T-helper 9 cell (primary cell): ENCODE measurements at places on chromosomes 5 and 9.

GRCh38 chr9:6944093-6944551 is 186.3 kb downstream of the KDM4C start:
- no peak for DNase-seq

GRCh38 chr9:137953683-137954438 is 76.3 kb downstream of the CACNA1B start:
- no peak for DNase-seq

- DNase-seq = no peak
Measured at GRCh38 chr5:135885031-135885430, 10.6 kb downstream of the IL9 start.

DNA sequence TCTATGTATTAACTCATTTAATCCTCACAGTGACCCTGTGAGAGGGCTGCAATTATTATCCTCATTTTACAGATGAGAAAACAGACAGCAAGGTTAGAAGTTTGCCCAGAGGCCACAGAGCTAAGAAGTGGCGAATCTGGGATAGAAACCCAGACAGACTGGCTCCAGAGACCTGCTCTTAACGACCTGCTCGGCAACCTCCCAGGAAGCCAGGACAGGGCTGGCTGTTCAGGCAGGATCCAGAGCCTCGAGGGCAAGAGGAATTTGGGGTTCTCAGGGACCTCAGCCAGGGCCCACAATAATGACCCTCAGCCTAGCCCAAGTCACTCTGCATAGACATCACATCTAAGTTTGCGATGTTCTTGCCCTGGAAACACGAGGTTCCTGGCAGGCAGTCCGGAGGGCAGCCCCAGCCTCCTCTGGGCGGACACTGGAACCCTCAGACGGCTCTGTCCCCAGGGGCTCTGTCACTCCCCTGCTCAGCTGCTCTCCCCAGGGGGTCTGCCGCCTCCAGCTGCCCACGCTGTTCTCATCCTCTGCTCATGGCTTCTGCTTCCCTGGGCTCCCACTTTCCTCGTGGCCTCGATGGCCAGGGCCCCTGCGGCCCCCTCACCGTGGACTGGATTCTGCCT is 138.5 kb upstream of the ERCC6L2 start:
- no peak for DNase-seq

GRCh38 chr5:105630803-105631202 is 2039.9 kb downstream of the EFNA5 start:
- DNase-seq = no peak

DNA sequence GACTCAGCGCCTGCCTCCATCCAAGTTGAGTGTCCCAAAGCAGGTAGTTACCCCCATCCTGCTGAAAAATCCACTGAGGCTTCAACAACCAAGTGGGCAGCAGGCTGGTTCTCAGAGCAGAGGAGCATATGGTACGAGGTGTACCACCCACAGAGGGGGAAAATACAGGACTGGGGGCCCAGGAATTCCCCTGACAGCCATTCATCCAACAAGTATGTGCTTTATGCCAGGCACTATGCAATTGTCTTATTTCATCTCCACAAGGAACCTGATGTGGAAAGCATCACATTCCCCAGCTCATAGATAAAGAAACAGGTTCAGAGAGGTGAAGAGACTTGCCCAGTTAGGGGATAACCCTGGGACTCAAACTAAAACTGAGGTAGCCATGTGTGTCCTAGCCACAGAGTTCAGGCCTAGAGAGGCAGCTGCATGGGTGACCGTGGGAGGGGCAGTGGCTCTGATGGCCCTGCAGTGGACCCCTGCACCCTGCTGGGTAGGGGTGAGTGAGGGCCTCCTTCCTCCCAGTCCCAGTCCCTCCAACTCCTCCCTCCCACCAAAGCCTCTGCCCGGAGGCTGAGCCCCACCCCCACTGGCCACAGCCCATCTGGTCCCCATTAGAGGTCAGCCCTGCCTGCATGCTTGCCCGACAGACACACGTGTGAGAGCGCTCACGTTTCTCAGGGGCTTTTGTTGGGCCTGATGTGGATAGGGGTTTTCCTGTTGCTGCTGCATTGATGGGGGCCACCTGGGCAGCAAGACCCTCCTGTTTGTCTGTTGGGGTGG is 11.5 kb downstream of the PDLIM4 start:
- DNase-seq = no peak

DNA sequence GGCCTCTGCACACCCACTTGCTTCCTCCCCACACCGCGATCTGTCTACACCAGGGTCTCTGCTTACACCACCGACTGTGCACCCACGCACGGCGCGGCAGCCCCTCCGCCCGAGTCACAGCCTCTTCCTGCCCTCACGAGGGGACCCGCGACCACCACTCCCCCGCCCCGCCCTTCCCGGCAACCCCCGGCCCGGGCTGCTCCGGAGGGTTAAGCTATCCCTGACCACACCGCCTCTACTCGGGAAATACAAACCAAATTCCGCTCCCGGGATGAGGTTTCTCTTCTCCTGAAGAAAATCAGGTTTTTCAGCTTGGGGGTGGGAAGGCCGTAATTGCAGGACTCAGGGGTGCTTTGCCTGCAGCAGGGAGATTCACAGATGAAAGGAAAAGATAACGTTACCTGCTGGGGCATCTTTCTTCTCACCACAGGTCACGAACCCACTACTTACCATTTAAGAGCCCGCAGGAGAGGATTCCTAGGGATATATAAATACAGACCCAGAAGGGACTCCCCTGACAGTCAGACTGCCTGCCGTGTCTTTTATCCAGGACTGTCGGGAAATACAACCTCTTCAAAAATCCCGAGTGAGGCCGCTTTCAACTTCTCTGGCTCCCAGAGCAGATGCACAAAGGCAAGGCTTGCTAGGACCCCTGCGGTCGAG is 63.5 kb downstream of the ROR2 start:
- no peak for DNase-seq

DNA sequence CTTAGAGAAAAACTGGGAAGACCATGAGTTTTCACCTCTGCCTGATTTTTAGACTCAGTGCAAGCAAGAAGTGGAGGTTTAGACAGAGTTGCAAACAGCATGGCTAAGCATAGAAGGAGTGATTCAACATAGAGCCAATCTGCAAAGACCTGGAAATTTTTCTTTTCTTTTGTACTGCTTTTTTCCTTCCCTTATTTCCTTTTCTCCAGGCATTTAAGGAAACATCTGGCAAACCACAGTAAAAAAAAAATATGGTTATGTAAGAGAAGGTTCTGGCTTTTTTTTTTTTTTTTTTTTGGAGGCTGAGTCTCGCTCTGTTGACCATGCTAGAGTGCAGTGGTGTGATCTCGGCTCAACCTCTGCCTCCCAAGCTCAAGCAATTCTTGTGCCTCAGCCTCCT is 16.6 kb upstream of the DCAF12 start:
- no peak for DNase-seq

GRCh38 chr5:166722939-166723338 is 1568.5 kb upstream of the WWC1 start:
- no peak for DNase-seq

GRCh38 chr9:105950448-105950847 is 256.1 kb downstream of the TMEM38B start:
- no peak for DNase-seq

DNA sequence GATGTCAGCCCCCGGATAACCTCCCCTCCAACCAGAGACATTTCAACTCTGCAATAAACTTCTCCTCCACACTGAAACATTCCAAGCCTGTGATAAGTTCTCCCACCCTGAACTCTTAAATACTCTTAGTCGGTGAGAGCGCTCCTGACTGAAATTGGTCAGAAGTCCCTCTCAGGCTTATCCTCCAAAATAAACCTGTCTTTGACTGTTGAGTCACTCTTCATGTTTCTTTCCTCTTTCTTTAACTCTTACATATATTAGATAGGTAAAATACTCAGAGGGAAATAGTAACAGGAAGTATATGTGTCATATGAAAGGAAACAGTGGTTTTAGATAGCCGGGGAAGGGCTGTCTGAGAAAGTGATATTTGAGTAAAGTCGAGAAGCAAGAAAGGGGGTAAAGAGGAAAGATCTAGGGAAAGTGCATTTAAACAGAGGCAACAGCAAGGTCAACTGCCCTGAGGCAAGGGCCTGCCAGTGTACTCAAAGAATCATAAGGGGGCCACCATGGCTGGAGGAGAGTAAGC is 11.0 kb upstream of the FAM81B start:
- no peak for DNase-seq

GRCh38 chr5:173655196-173655797 is 38.8 kb upstream of the BOD1 start:
- DNase-seq = no peak

DNA sequence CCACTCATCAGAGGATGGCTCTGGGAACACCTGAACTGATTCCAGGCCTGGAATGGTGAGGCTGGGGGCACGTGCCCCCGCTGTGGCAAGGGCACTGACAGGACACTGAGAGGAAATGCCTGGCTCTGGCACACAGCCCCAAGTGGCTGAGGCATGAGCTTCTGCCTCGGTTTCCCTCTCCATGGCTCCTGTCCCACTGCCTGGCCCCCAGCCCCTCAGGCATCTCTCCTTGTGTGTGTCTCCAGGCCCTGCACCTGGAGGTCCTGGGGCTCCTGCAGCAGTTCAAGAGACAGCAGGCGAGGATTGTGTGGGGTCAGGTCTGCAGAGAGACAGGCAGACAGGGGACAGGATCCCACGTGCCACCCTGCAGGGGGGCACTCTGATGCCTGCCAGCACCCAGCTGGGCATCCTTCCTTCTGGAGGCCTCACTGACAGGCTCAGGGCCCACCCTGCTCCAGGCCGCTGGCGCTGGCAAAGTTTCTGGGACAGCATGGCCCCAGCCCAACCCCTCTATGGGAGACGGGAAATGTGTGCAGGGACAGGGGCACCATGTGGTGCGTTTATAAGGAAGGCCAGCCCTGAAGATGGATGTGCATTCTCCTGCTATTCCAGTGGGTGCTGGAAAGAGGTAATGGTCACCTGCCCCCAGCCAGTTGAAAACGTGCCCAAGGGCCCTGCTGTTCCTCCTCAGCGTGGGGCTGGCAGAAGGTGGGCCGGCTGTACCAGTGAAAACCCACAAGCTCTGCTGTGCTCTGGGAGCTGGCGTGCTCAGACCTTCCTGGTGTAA is 66.0 kb downstream of the RASGEF1C start:
- DNase-seq = no peak

DNA sequence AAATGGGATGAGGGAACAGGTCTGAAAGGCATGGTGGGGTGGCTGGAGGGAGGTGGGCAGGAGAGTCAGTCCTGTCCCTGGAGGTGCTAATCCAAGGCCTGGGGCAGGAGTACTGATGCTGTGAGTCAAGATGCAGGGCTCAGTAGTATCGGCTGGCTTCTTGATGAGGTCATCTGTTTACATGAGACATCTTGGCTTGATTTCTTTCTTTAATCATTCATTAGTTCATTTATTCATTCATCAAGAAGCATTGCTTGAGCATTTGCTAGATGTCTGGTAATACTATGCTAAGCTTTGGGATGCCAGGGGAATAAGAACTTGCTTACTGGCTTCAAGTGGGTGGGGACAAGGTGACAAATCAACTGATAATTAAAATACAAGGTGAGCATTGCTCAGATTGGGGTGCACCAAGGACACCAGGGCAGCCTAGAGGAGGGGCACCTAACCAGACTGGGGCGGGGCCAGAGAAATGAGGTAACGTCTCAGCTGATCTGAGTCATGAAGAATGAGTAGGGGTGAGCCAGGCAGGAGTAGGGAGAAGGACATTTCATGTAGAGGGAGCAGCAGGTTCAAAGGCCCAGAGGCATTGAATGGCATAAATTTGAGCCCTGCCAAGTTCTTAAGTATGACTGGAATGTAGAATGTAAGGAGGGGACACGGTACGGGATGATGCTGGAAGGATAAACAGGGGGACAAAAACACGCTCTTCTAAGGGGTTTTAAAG is 88.8 kb downstream of the EGFLAM start:
- no peak for DNase-seq

DNA sequence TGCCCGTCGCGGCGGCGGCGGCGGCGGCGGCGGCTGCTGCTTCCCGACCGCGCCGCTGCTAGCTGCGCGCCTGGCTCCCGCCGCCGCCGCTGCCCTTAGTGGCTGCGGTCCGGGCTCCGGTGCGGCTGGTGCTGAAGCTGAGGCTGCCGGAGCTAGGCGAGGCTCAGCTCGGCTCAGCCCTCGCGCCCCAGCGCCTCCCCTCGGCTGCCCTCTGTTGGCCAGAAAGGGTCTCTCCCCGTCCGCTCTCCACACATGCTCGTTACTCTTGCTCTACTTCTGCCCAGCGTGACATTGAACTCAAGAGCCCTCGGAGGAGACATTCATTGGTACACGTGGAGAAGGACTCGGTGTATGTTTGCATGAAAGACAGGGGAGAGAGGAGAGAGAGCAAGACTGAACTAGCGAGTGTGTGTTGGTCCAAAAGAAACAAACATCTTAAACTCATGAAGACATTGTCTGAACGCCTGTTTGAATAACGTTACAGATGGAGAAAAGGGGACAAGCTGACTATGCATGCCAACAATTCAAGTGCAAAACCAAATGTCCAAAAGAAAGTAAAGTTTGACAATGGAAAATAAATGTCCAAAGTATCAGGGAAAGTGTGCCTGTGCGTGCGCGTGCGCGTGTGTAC is at the start of gene HCN1:
Gene HCN1 (minus strand): TSS at position 175 of the 631 bp plus-strand sequence.
- DNase-seq = no peak

DNA sequence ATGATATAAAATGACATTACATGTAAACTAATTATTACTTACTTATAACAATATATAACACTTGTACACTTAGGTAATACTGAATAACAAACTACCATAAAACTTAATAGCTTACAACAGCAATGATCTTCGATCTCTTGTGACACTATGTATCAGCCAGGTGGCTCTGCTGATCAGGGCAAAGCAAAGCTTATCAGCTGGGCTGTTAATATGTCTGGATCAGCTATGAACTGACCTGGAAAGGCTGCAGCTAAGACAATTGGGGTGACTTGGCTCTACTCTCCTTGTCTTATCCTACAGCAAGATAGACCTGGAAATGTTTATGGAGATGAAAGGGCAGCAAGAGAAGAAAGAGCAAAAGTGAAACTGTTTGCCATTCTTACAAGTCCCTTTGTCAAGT is 511.3 kb downstream of the TLR4 start:
- no peak for DNase-seq
